ENCODE measurements at places on chromosomes 11 and 22. TPM values are rescaled to one million over a fixed set of nuclear protein-coding genes. Genes with fewer than 3 reads are reported as not detected.

GRCh38 chr11:89136606-89137005, 41.1 kb upstream of the TYR start:
- no peak for DNase-seq

- DNase-seq = peak; percentile 72
Observed at GRCh38 chr22:36368359-36368983, 19.3 kb downstream of the MYH9 start.

GRCh38 chr11:64445651-64446050, 86.7 kb downstream of the RPS6KA4 start:
- DNase-seq = no peak

- DNase-seq = peak; percentile 39
Observed at GRCh38 chr11:34856251-34856650, 59.9 kb downstream of the APIP start.

- DNase-seq = no peak
Observed at GRCh38 chr11:45806072-45806933, 1.4 kb downstream of the SLC35C1 start.

The CAPN5 gene
- total RNA-seq = 16.1 TPM

The TXNRD2 gene
- 41.1 TPM for total RNA-seq

- peak; percentile 61 for DNase-seq
Observed at GRCh38 chr11:67303132-67303834, at the start of gene SSH3. Gene SSH3 (plus strand): TSS chr11:67303530. CDS start chr11:67303626, 96 bp downstream.

DNA sequence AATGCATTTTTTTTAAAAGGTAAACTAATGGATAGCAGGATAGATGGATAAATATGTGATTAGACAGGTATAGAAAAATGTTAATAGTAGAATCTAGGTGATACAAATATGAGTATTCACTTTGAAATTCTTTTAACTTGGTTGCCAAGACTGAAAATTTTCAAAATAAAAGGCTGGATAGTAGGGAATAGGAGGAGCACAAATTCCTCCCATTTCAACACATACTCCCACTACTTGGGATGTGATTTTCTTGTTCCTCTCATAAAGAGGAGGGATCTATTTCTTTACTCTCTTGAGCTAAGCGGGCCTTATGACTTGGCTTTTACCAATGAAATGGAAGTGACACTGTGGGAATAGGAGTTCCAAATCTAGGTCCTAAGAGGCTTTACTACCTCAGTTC, 35.9 kb downstream of the PIK3C2A start:
- no peak for DNase-seq

DNA sequence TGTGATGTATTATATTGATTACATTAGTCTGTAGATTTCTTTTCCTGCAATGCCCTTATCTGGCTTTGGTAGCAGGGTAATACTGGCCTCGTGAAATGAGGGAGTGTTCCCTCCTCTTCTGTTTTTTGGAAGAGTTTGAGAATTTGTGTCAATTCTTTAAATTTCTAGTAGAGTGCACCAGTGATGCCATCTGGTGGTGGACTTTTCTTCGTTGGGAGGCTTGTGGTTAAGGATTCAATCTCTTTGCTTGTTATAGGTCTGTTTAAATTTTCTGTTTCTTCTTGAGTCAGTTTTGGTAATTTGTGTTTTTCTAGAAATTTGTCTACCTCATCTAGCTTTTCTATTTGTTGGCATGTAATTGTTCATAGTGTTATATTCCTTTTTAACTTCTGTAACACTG, 18.9 kb downstream of the SHANK3 start:
- DNase-seq = no peak

- DNase-seq = no peak
Observed at GRCh38 chr11:79615425-79615824, 174.6 kb upstream of the TENM4 start.

The OR8G5 gene
- total RNA-seq = not detected

DNA sequence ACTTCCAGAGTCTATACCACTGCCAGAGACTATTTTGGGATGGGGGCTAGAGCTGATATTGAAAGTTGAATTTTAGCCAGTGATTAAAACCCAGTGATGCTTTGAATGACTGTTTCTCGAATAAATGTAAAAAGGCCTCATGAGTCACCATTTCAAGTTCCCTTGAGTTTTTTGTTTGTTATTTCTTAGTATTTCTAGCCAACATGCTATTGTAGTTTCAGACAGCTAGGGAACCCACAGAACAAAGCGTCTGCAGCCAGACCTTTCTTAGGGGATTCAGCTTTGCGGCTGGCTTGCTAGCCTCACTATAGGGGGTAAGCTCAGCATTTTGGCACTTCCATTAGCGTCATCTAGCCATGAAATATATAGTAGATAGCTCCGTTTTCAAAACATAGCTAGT, 66.5 kb downstream of the DBX1 start:
- no peak for DNase-seq

DNA sequence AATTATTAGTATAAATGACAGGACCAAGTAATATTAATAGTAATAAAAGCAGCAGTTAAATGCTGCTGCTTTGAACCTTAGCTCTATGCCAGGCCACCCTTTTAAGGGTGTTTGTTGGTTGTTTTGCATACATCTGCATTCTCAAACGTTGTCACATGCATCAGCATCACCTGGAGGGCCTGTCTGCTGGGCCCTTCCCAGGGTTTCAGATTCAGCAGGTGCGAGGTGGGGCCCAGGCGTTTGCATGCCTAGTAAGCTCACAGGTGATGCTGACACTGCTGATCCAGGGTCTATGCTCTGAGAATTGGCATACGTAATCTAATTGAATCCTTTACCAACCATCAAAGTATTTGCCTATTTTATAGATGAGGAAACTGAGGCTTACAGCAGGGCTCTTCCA, 246.5 kb downstream of the CADM1 start:
- no peak for DNase-seq

The DUSP18 gene
- total RNA-seq = 15.1 TPM

Measured in lung (tissue), 17 donors.